ENCODE measurements at places on chromosomes 7 and 10.

DNA sequence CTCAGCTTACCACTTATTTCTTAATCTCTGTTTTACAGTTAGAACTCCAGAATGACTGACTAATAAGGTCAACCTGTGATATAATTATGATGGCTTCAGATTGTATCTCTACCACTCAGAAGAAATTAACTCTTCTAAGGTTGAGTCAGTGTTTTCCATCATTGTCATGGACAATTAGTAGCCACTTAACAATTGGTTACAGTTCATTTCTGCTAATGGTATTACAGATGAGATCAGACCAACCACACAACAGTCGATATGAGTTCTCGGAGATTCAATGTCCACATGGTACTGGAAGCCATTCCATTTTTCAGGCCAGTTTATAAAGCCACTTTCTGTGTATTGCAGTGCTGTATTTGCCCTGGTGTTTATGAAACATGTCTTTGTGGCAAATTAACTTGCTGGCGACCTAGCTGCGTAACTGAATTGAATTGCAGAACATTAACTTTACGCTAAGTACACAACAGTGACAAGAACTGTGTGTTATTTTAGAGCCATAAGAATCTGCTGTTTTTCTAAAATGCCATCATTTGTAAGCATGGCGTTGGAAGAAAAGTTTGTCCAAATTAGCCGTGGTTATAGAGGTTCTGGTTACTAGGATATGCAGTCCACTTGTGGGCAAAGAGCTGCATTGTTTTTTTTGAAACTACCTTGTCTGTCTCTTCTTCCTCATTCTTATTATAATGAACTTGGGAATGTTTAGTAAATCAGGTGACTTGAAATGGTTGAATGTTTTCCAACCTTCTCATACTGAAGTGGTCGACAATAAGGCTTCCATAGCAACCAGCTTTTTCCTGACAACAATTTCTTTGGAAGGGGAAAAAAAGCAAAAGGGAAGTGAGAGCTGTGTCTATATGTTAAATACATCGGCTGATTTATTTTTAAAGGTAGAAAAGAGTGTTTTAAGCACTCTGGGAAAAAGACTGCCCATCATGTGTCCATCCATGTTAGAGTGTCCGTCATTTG is 76.4 kb downstream of the CELF2 start:
- DNase-seq = no peak

DNA sequence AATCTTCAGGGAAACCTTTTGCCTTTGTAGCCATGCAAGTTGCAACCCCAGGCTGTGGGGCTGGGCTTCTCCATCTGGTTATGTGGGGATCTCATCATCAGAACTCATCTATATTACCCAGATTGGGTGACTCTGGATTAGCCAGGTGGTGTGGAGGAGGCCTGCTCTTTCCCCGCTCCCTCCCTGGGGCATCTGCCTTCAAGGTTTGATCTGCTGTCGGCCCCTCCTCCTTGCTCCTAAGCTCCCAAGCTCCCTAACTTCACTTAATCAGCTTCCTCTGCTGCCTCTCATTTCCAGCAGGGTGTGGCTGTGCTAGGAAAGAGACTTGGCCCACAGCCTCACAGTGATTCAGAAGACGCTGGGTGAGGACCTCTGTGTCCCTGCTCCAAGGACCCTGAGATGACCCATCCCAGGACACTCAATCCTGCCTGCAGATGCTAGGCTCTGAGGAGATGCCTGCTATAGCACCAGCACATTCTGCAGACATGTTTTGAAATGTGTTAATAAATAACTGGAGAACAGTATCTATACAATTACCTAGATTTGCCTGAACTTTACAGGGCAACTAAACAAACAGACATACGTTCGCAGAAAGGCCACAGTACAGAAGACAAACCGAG is 392.1 kb upstream of the PODXL start:
- no peak for DNase-seq

DNA sequence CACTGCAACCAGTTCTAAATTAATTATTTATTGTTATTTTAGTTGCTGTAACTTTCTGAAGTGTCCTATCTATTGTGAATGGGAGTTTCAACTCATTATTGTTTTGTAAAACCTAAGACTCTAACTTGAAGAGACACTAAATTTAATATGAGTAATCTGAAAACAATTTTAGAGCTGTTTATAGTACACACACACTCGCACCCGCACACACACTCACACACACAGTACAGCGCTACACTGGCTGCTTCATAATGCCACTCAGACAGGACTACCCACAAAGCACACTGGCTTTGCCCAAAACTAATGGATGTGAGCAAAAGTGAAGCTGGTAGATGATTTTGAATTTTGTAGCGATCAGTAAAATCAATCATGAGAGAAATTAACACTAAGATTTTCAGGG is 238.9 kb upstream of the ETV1 start:
- DNase-seq = peak; percentile 28

GRCh38 chr10:131354380-131354779 is 42.9 kb upstream of the TCERG1L start:
- DNase-seq = no peak

- DNase-seq = no peak
These were observed 771.7 kb downstream of the SORCS1 start for GRCh38 chr10:106392778-106393177.

DNA sequence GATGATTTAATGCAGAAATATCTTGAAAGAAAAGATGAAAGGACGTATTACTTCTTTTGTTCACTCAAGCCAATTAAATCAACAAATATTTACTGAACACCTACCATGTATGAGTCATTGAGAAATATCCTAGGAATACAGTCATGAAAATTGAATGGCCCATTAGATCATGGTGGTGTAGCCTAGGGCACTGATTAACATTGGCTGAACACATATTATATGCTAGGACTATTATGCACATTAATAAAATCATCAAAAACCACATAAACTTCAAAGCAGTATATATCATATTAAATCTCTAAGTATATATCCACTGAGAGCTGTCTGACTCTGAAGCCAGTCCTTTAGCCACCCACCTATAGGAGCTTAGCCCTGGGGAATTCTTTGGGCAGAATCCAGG is 41.8 kb downstream of the FAM204A start:
- no peak for DNase-seq

DNA sequence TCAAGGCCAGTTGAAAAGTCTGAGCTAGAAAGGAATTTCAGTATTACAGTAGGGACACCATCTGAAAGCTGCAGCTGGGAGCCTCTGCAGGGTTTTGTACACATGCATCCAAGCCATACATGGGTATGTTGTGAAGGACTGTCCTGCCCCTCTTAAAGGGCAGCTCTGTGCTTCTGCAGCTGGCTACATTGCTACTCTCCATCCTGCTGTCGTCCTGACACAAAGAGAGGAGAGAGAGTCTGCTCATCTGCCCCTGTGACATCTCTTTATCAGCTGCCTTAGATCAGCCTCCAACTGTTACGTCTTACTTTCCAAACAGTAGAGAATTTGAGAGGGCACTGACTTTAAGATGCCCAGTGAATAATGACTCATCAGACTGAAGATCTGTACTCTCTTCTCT is 602.7 kb downstream of the SORCS3 start:
- DNase-seq = no peak

- no peak for DNase-seq
These were observed 19.2 kb downstream of the AKR1C8 start for GRCh38 chr10:5165738-5166137.

GRCh38 chr7:50914460-50914859 is 131.8 kb upstream of the GRB10 start:
- no peak for DNase-seq

DNA sequence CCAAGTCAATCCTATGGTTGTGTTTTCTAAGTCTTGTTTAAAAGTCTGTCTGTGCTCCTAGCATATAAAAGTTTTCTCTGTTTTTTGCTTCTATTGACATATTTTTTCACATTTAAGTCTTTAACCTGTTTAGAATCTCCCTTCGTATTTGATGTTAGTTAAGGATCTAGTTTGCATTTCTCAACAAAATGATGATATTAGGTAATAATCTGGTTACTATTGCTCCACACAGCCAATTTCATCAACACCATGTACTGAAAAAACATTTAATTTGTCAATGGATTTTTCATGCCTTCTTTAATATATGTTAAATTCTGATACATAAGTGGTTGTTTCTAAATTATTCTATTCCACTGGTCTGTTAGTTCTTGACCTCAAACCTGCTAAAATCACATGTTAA is 17.5 kb upstream of the TSGA13 start:
- no peak for DNase-seq

- no peak for DNase-seq
These were observed 190.8 kb upstream of the KMT2E start for GRCh38 chr7:104823177-104823576.

- DNase-seq = no peak
These were observed 10.2 kb upstream of the REPIN1 start for GRCh38 chr7:150358433-150358832.

GRCh38 chr7:7810380-7810779 is 92.0 kb upstream of the RPA3 start:
- DNase-seq = no peak

DNA sequence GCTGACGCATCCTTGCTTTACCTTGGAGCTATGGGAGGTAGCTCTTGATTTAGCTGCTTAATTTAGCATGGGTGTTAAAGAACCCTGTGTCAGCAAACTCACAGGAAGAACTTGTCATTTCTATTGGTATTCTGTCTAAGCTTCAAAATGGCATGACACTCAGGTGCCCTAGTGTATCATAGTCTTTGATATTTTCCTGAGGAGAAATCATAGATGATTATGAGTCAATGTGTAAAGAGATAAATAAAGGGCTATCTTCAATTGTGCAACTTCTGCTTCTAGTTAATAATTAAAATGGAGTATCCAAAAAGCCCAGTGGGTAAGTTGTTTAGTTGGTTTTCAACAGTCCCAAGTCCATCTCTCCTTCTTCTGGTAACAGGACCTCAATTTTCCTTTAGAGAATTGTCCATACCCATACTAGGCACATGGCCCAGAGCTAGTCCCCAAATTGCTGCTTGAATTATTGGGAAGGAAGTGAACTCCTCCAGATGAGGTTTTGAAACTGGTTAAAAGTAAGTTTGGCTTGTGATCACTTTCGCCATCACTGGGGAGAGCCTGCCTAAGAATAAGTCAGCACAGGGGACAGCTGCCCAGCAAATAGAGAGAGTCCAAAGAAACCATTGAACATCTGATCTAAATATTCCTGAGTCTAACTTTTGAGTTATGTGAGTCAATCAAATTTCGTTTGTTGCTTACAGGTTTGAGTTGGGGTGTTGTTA is 169.0 kb upstream of the PHYHIPL start:
- no peak for DNase-seq

DNA sequence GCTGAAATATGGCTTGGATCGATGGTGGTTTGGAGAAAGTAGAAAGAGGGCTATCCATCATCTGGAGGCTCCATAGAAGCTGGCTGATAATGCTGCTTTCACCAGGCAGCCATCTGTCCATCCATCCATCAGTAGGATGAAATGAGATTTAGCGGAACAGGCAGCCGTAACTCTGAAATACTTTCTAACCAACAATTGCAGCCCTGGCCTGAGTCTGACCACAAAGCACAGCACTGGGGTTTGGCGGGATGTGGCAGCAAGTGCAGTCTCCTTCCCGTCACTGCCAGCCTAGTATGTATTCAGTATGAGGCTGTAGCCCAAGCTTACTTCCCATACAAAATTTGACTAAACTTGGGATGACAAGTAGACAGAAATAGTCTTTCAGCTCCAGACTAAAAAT is 38.0 kb downstream of the R3HCC1L start:
- no peak for DNase-seq

DNA sequence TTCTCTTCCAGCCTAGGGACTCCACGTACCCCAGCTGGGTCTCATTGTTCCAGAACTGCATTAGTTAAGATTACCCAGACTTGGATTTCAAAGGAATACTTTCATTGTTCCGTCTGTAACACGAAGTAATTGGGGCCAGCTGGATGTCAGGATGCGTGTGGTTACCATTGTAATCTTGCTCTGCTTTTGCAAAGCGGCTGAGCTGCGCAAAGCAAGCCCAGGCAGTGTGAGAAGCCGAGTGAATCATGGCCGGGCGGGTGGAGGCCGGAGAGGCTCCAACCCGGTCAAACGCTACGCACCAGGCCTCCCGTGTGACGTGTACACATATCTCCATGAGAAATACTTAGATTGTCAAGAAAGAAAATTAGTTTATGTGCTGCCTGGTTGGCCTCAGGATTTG is 21.0 kb downstream of the LRRC17 start:
- peak; percentile 97 for DNase-seq

DNA sequence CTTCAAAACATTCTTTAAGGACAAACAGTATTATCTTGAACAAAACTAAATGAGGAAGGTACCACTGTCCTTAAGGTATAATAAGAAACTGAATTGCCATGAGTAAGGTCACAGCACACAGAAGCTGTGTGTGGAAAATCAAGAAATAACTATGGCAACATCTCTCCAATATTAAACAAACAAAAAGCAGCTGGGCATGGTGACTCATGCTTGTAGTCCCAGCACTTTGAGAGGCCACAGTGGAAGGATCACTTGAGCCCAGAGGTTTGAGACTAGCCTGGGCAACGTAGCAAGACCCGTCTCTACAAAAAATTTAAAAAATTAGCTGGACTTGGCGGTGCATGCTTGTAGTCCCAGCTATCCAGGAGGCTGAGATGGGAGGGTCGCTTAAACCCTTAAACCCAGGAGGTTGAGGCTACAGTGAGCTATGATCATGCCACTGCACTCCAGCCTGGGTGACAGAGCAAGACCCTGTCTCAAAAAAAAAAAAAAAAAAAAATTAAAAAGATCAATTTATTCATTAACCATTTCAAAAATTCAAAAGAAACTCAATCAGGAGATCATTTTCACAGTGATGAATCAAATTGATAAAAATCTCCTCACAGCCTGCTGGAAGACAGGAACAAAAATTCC is 195.4 kb downstream of the SKIDA1 start:
- peak; percentile 88 for DNase-seq

GRCh38 chr7:86778271-86778670 is 134.6 kb downstream of the GRM3 start:
- no peak for DNase-seq

DNA sequence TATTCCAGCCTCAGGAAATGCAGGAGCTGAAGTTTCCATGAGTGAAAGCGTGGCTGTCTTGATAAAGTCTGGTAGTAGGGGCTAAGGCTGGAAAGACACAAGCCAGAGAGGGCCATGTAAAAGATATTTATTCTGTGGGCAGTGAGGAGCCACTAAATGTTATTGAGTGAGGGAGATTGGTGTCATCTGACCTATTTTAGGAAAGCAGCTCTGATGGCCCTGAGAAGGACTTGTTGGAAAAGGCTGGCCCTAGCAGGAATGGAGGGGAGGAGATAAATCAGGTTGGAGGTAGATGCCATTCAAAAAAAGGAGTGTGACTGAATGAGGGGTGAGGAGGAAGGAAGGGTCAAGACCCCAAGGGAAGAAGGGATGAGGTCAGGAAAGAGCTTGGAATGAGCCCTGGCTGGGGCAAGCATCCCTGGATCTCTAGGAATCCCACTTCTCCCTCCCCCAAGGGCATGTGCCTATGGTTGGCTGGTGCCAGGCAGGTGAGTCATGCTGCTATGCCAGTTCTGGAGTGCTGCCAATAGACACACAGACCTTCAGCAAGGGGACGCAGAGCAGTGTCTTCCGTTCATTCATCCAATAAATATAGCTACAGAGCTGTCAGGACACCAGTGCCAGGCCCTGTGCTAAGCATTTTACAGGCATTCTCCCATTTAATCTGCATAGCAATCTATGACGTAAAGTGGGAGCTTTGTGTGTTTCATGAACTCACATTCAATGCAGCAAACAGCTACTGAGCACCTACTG is 2.0 kb downstream of the ANKRD2 start:
- DNase-seq = peak; percentile 82

All from fibroblast of gingiva (primary cell).